ENCODE measurements at places on chromosomes 3 and 15.

GRCh38 chr15:40303576-40303975 is 4.2 kb downstream of the PLCB2 start:
- no peak for DNase-seq

DNA sequence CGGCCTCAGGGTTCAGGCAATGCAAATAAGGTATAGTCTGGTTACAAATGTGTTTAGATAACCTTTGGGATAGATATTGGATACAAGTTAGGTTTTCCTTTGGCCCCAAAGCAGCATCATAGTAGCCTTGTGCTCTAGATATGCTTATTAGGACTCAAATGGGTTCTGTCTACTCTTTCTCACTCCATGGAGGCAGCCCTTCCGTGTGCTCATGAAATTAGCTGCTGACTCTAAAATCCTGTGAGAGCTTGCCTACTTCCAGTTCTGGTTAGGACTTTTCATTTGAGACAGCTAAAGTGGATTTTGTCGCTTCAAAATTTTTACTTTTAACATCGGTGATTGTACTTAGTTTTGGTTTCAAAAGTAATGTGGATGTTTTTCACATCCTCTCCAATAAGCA is 1.6 kb downstream of the CDV3 start:
- DNase-seq: no peak

DNA sequence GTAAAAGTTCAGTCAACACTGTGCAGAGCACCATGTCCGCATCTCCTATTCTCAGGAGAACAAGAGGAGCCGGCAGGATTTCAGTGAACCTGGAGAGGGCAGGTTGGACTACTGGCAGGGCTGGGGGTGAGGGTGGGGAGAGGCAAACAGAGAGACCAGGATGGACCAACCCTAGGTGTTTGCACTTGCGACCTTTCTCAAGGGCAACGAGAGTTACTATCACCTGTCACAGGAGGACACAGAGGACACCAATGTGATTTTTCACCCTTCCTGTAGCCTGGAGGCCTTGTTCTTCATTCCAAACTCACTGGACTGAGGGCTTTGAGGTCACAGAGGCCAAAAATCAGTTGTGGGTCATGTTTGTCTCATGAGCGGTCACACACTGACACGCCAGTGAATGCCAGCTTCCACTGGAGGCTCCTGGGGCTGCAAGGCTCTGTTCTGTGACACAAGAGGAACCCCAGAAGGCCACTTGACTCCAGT is 89.5 kb downstream of the CPN2 start:
- DNase-seq: no peak

DNA sequence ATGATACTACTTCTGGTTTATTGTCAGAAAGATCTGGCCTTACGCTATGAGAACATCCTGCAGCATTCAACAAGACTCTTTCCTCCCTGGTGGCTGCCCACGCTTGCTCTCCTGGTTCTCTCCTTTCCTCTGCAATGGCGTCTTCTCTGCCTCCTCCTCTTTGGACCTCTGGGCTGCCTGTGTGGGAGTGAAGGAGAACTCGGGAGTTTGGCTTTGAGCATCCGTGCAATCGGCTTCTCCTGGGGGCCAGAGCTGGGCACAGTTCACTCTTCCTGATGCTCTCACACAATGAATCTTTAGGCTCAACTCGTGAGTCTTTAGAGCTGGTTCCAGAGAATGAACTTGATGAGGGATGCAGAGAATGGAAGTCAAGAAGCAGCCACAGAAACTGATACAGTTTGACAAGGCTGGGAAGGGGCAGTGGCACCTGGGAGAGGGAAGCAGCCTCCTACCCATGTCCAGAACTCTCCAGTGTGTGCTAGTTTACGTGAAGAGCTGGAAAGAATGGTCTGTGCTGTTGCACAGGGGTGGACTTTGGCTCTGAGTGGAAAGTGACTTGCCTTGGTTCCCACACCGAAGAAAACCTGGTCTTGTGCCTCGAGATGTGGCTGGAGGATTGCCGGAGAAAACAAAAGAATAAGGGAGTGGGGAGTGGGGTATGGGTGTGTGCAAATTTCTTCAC is 37.9 kb downstream of the RPLP1 start:
- DNase-seq: no peak

GRCh38 chr3:128537091-128537703 is 44.2 kb upstream of the GATA2 start:
- no peak for DNase-seq

- no peak for DNase-seq
Measured at GRCh38 chr3:14253707-14254382, 75.2 kb downstream of the LSM3 start.

GRCh38 chr3:58577269-58577821 is at the start of gene FAM107A:
TSS of gene FAM107A (minus strand) at chr3:58577391. CDS start at chr3:58569860, 7,531 bp downstream.
- DNase-seq: no peak

DNA sequence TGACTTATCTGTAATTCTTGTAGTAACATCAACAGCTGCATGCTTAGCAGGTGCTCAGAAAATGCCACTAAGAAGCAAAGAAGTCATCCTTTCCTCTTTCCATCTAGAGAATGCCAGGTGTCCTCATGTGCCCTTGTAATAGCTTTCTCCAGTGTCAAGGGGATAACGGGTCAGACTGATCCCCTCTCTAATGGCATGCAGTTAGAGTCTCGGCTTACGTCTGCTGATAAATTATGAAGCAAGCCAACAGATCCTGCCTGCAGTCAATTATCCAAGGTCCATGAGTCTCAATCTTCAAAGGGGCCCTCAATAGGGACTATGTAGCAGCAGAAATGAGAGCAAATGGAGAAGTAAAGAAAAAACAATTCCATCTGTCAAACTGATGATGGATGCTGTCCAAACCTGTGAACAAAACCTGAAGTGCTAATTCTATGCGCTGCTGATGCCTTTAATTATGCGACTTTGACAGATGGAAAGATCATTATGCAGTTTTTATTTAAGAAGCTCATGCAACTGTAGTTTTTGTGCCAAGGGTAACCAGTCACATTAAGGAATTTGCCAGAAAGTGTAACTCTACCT is 162.8 kb upstream of the PEX5L start:
- no peak for DNase-seq

DNA sequence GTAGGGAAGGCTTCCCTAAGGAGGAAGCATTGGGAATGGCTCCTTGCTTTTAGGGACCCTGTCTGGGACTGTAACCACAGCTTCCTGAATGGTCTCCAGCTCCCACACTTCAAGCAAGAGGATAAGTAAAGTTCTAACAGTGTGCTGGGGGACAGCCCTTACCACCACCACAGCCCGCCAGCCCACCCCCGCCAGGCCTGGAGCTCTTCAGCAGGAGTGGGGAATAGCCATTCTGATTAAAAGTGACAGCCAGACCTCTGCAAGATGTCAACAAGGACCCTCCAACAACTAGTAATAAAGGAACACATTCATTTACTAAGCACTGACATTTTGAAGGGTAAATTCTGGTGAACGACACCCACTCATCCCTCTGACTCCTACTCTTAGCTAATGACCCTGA is 49.4 kb downstream of the CPN2 start:
- no peak for DNase-seq

- no peak for DNase-seq
Measured at GRCh38 chr15:37204692-37205091, 104.3 kb upstream of the MEIS2 start.

DNA sequence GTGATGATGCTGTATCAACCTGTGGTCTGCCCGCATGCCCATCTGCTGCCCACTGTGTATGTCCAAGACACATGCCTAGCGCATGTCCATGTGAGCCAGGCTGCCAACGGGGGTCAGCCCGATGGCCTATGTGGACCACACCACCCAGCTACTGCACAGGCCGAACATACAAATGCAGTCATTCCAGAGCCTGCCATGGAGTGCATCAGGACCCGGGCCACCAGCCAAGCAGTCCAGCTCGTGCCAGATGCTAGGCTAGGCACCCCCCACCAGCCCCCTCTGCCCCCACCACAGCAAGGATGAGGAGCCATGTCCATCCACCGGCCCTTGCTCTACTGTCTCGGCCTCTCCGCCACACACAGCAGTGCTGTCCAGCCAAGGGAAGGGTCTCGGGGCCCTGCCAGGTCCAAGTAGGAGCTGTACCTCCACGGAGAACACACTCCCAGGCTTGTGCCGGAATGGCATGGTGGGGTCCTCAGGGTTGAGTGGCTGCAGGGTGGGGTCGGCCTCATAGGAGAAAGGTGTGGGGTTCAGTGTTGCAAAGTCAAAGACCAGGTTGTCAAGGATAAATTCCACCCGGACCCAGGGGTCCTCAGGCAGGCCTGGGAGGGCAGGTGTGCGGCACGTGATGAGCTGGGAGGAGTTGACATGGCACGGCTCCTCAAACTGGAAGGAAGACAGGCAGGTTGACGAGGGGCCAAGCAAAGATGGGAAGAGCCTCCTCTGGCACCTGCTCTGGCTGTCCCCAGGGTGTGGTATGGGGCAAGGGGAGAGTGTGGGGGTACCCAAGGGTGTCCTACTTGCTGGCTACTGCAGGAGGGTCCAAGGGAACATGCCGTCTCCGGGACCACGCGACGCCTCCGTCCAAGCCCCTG is 15.3 kb downstream of the PLXNB1 start:
- no peak for DNase-seq

DNA sequence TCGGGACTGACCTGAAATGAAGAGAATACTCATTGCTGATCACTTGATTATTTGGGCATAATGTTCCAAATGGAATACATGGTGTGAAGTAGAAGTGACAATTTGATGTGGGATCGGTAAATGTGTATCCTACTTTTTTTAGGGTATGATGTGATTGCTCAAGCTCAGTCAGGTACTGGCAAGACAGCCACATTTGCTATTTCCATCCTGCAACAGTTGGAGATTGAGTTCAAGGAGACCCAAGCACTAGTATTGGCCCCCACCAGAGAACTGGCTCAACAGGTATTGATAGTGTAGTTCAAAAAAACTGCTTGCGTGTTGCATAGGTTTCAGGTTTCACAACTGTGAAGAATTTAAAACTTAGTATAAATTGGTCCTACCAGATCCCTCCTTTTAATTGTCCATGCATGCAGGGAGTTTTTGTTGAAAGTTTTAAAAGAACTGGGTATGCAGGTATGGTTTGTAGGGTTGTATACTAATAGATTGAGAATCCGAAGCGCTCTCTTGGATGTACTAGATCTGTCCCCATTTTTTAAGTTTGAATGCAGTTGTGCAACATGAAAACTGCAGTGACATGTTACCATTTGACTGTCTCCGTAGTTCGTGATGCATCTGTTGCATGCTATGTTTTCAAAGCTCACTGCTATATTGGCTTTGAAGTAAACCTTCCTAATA is 1.6 kb downstream of the EIF4A2 start:
- DNase-seq: no peak

- no peak for DNase-seq
Measured at GRCh38 chr15:44101944-44102343, 93.1 kb downstream of the FRMD5 start.

DNA sequence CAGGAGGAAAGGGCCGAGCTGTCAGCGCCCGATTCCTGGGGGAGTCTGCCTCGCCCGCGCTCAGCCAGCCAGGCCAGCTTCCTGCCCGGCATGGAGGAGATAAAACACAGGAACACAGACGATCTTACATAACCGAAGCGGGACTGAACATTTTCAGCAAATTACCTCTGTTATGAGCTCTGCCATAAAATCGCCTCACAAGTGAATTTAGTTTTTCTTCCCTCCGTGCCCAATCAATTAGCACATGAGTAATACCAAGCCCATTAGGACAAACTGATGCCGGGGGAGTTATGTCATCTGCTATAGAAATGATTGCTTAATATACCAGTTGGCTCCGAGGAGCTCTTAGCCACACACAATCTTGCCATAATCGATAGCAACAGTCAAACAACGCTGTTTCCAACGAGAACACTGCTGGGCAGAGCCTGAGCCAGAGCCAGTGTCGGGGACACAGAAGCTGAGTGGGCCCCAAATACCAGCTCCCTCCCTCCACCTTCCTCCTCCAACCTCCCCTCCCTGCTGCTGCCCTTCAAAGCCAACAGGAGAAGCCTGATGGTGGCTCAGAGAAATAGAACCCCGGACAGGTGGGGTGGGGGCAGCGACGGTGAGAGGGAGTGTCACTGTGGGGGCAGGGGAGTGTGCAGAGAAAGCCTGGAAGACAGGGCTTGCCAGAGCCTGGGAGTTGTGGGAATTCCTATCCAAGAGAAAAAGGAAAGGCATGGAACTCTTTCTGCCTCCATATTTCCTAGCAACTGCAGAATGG is 279.4 kb upstream of the TLE3 start:
- no peak for DNase-seq

DNA sequence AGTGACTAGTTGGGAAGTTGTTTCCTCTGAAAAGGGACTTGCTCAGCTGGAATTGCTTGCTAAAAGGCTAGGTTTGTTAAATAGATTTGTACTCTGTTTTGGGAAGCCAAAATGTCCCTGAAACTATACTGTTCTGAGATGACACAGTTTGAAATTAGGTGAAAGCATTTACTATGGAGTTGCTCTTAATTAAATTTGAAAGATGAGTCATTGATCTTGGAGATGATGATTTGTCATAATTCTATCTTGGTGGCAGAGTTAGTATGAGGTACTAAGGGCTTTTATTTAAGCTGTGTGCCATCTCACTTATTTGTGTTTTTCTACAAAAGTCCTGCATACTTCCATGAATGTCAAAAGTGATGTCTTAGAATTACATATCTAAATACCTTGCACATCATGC is 320.9 kb downstream of the PTPRG start:
- DNase-seq: no peak

DNA sequence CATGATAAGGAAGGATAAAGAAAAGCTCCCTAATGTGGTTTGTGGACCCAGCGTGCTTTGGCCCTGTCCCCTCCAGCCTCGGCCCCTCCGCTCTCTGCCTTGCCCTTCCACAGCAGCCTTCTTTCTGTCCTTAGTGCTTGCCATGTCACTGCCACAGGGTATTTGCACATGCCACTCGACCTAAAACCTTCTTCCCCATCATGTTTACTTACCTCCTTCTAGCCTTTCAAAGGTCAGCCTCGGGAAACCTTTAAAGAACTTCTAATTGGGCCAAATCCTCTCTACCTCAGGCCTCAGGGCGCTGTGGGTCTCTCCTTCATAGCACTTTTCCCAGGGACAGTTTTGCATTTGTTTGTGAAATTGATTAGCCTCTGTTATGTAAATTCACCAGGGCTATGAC is 73.0 kb downstream of the SCN11A start:
- no peak for DNase-seq

GRCh38 chr15:38243278-38244055 is 9.2 kb upstream of the SPRED1 start:
- DNase-seq: no peak

GRCh38 chr15:57540211-57540610 is 51.5 kb upstream of the MYZAP start:
- no peak for DNase-seq

DNA sequence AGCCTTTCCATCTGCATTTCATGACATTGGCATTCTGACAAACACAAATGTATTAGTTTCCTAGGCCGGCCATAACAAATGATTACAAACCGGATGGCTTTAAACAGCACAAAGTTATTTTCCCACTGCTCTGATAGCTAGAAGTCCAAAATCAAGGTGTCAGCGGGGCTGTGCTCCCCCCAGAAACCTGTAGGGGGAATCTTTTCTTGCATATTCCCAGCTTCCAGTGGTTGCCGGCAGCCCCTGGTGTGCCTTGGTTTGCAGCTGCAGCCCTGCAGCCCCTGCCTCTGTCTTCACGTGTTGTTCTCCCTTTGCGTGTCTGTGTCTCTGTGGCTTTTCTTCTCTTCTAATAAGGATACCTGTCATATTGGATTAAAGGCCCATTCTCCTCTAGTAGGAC is 79.0 kb upstream of the CDV3 start:
- no peak for DNase-seq

Measured in stimulated activated CD8-positive, alpha-beta memory T cell treated with anti-CD3 and anti-CD28 coated beads, Interleukin-15, amount 100 ng/mL, for 24 hours (primary cell).